NAMALWA (cell line): ENCODE measurements at places on chromosomes 3 and 15.

DNA sequence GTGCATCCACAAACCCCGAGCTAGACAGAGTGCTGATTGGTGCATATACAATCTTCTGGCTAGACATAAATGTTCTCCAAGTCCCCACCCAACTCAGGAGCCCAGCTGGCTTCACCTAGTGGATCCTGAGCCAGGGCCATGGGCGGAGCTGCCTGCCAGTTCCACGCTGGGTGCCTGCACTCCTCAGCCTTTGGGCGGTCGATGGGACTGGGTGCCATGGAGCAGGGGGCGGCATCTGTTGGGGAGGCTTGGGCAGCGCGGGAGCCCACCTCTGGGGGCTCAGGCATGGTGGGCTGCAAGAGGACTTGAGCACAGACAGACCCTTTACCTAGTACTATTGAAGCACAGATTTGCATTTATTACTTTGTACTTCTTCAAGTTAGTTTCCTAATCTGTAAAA, 57.5 kb downstream of the ZPLD1 start:
- no peak for DNase-seq

DNA sequence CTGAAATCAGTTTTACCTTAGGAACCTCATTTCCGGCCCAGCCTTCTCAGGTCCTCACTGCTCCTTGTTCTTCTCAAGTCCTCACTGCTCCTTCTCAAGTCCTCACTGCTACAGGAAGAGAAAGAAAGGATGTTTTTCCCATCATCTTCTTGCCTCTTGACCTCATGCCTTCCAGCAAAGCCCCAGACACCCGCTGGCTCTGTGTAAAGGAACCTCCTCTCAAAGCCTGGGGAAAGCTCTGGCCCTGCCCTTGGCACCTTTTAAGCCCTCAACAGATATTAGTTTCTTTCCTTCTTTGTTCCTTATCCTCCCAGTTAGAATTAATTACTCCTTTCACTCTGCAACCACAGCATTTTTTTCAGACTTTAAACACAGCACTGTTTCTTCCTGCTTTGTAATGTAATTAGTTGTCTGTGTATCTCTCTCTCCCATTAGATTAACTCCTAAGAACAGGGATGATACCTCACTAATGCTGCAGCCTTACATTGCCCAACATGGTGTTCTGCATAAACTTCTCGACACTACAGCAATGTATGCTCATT, 4.0 kb upstream of the WDR49 start:
- no peak for DNase-seq

GRCh38 chr15:43943511-43943910, 116.7 kb downstream of the WDR76 start:
- no peak for DNase-seq

- DNase-seq, result no peak
Observed at GRCh38 chr3:180804916-180805315, 107.6 kb upstream of the FXR1 start.

GRCh38 chr3:44983484-44983941, 7.5 kb downstream of the EXOSC7 start:
- no peak for DNase-seq

- DNase-seq, result no peak
Observed at GRCh38 chr15:34682674-34683073, 72.1 kb downstream of the GJD2 start.

DNA sequence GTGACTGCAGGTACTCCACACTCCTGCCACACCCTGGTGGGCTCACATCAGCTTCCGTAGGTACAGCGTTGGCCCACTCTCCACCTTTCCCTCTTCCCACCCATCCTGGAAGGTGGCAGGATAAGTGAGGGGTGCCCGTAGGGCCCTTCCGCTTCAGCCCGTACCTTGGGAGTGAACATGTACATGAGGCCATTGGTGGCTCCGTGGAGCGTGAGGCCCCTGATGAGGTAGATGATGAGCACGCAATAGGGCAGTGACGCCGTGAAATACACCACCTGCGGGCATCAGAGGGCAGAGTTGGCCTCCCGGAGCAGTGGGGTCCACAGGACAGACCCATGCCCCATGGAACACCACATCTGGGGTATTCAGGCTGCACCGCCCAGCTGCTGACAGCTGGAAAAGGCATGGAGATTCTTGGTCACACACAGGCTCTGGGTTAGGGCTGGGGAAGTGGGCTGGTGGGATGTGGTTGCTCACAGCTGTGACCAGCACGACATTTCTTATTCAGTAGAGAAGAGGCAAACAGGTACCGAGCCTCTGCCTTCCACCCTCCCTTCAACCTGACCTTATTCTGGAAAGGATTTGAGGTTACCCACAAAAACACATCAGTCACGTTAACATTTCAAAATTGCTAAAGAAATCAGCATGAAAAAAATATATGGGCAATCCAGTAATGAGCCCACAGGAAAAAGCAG, 23.8 kb downstream of the SLC6A20 start:
- DNase-seq, result no peak

DNA sequence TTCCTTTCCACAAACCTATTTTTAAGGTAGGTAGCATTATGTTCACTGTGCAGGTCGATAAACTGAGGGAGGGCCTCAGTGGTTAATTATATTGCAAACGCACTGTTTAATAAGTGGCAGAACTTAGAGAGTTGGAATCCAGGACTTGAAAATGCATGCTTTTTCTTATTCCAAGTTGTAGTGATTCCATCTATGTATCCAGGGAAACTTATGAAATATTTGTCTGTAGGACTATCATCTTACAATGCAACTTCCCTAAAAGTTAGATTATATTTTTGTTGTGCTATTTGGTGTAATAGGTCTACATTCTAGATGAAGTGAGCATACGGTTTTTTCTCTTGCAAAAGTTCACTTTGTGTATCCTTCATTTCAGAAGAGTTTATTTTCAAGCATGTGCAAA, 419.5 kb downstream of the NAALADL2 start:
- no peak for DNase-seq

DNA sequence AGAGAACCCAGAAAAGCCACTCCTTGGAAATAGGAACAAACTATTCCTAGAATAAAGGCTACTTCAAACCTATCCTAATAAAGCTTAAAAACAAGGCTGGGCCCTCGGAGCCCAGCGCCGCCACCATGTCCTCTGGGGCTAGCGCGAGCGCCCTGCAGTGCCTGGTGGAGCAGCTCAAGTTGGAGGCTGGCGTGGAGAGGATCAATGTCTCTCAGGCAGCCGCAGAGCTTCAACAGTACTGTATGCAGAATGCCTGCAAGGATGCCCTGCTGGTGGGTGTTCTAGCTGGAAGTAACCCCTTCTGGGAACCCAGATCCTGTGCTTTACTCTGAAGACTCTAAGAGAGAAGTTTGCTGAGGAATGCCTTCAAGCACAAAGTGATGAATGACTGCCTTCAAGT, 63.2 kb downstream of the ADAM10 start:
- DNase-seq, result no peak

DNA sequence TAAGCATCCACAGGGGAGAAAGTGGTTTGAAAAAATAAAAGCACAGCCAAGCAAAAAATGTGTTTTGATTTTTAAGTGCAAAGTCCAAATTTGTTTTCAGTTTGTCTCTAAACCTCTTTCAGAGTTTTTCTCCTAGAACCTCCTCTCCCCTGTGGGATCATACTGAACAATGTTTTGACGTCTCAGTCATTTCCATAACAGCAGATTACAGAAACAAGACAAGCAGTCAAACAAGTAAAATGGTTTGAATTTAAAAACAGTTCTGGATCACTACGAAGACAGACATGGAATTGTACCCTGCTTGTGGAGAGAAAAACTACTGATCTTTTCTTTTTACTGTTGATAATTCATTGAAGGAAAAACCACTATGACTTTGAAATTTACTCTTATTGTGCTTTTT, 245.7 kb upstream of the CNTN4 start:
- no peak for DNase-seq

DNA sequence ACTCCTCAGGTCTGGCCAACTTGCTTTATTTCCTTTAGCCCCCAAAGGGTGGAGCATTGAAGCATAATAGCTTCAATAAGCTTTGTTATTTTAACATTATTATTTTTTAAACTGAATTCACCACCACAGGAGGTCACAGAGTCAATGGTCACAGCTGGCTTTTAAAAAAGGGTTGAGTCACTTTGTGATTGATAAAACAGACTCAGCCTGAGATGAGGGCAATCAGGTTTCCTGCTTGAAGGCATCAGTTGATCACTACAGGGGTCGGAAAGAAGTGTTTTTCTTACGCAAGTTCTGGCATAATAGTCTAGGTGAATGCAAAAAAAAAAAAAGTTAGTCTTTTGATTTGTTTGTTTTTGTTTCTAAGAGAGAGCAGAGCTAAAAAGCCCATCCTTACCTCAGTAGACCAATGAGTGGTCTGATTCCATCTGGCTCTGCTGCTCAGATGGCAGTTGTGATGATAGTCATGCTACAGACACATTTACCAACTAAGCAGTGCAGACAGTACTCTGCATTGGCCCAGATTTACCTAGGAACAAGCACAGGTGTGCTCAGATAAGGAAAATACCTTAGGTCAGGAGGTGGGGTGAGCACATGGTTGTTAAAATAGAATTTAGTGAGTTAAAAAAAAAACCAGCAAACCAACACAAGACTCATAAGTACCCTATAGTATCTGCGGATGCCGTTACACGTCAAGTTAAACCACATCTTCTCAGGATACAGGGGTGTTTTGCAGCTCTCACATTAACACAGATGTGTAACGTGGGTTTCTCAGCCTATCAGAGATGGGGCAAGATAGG, 22.6 kb downstream of the ZNF80 start:
- peak; percentile 34 for DNase-seq

DNA sequence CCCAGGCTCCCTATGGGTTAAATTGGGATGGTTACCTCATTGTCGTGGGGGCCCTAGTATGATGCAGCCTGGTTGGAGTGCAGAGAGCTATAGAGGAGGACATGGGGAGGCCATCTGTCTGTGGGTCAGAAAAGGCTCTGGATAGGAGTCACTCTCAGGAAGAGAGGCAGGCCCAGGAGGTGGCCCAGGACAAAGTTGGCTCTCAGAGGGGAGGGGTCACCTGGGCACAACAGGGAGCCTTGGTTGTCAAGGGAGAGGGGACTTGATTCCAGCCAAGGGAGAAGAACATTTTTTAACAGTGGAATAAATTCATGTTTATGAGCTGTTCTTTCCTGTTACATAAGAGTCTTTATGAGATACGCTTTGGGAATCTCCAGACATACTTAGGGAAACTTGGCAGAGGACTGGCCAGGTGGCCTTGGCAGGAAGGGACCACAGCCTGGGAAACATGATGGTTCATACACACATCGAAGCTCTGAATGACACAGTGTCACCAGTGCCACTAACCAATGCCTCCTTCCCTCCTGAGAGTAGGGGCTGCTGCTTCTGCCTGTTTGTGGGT, 27.5 kb upstream of the LCTL start:
- DNase-seq, result no peak

- DNase-seq, result no peak
Observed at GRCh38 chr15:31802761-31803160, 227.6 kb upstream of the CHRNA7 start.

DNA sequence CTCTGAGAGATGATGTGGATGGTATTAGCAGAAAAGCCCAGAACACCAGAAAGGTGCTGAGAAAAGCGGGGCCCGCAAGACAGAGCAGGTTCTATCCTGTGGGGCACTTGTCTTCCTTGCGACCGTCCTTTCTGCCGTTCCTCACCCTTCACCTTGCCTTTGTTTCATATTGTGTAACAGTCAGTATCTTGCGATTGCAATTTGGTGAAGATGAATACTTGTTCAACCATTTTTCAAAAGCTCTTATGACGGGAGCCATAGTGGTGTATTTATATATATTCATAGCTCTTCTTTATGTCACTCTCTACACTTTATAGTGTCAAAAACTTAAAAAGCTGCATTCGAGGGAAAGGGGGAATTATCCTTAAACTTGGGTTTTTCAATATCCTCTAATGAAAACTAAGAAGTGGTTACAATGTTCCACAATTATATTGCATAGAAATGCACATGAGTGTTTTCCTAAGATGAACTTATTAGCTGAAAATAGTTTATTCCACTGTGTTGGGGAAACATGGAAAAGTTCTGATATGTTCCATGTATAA, 797 bp downstream of the MAP3K13 start:
- no peak for DNase-seq

DNA sequence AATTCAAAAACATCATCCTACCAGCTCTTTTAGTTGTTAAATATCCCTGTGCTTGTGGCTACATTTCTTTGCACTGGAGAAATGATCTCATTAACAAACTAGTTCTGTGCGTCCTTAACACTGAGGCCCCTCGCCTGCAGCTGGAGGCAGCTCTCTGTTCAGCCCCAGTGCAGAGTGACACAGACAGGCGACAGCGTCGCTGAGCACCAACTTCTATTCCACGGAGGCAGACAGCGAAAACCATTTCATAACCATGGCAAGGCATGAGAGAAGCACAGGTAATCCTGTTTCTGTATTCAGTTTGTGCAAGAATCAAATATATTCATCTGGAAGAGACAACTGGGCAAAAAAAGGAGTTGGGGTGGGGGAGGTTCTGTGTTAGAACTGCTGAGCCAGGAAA, 530.7 kb downstream of the ZIC1 start:
- no peak for DNase-seq

GRCh38 chr15:58931987-58932588, 1.4 kb downstream of the SLTM start:
- DNase-seq, result peak; percentile 64

GRCh38 chr3:30181178-30181465, 425.3 kb upstream of the TGFBR2 start:
- no peak for DNase-seq

DNA sequence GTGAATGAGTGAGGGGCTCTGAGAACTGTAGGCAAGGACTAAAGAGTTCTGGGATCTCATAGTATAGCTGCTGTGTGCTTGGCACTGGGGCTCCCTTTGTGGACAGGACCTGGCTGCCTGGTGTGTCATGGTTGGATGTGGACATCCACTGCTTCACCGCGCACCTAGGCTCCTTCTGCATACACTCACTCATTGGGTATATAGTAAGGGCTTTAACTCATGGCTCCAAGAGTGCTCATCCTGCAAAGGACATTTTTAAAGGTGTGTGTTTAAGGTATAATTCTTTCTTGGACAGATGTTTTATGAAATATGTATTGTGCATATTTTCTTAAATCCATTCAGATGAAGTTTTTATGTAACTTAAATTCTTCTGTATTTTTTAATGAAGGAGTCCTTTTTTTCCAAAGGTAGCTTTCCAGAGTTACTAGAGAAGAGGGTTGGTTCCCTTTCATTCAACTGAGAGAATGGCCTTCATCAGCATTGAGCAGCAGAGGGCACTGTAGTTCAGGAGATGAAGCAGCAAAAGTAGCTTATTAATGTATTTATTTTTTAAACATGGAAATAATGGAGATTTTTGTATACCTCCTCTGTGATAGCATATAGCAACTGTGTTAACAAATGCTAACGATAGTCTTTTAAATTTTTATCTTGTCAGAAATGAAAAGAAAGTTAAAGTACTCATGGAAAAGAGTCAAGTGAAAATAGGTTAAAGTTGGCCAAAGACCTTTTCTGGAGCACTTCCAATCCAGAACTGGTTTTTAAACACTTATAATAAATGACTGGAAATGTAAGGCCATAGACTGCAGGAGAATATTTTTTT, 25.2 kb downstream of the OXNAD1 start:
- peak; percentile 72 for DNase-seq

GRCh38 chr15:100115066-100115710, 226.6 kb downstream of the ADAMTS17 start:
- no peak for DNase-seq

DNA sequence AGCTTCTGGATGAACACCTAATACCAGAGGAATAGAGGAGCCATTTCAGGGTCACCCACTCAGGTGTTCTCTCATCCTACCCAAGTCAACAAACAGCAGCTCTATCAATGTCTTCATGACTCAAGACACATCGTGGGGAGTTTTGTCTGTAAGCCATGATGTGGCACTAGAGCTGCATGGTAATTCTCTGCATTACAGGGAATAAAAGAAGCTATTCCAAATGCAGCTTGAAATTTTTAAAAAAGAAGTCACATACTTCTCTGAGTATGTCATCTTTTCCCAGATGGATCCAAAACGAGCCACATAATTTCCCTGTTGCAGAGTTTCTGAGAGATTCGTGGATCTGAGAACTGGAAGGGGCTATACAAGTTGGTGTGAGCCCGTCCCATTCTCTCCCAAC, 6.1 kb upstream of the THSD4 start:
- DNase-seq, result no peak
